ENCODE measurements at places on chromosomes 11 and 22.

GRCh38 chr11:114366331-114367243, 33.7 kb downstream of the C11orf71 start:
- DNase-seq: no peak

- DNase-seq: no peak
Observed at GRCh38 chr22:43301866-43302265, 41.3 kb downstream of the SCUBE1 start.

DNA sequence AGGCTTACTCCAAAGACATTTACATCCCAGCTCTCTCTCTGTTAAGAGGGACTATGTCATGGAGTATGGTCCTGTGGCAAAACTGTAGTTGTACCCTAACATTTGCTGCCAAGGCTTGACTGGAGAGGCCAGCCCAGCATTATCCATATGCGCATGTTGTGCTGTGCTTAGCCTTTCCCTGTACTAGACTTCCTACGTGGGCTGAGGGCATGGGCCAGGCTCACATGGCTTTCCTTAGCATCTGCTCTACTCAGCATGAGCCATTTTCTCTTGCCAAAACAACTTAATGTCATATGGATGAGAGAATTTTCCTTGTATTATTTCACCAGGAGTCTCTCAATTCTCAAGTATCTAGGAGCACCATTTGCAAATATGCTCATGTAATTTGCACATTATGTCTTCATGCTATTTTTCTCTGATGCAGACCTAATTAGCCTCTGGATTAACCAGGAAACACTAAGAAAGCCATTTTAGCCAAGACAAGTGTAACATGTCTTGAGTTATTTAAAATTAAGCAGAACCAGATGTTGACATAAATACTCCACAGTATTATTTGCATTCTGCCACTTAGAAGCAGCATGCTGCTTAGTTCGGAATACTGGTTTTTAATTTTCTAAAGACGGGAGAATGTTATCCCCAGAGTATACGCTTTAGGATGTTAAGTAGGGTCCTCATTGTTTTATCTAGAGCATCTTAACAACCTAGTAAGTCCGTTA, 71.7 kb upstream of the FAR1 start:
- no peak for DNase-seq

GRCh38 chr11:110513259-110513801, 83.6 kb downstream of the FDX1 start:
- no peak for DNase-seq

DNA sequence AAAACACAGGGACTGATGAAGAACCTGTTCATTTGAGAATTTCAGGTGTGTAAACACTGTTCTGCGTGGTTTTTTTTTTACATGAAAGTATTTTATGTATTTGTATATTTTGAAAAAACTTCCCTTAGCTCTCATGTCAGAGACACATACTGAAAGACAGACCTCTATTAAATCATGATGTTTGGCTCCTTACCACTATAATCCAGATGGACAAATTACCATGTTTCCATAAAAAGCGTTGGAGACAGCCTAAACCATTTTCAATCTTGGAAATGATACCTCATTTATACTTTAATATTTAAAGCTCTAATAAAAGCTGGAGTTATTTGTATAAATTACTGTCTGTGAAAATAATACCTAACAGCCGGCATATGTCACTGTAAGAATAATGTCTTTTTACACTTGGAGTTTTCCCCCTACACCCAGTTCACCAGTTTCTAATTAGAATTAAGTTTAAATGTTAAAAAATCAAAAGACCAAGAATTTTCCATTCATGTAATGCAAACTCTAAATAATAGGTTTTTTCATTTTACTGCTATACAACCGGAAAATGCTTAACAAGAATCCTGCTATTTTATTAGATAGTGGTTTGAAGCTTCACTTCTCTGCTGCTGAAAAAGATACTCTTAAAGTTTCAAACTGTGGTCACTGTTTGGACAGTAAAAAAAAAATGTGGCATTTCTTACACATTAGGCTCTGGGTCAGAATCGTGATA, 30.8 kb downstream of the APLP2 start:
- no peak for DNase-seq

DNA sequence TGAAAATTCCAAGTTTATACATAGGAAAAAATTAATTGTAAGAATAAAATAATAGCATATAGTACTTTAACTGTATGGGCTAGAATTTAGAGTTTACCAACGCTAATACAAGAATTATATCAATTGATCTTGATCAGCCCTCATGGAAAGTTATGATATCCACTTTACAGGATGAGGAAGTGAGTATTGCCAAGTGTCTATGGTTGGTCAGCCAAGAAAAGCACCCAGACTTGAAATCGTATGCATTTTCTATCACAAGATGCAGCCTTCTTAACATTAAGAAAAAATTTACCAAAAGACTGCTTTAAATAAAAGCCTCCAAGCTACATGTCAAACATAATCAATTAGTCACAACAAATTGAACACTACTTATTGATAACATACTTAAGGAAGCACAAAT, 53.0 kb downstream of the DDI1 start:
- DNase-seq: no peak

DNA sequence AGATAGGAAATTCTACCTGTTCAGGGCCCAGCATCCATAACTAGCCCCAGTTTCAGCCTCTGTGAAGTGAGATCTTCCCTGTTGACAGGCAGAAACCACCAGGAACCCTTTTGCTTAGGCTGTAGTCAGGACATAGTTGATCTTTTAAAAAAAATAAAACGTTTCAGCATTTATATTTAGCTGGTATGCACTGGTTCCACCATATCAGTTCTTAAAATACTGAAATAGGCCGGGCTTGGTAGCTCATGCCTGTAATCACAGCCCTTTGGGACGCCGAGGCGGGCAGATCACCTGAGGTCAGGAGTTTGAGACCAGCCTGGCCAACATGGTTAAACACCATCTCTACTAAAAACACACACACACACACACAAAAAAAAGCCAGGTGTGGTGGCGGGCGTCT, 35.3 kb downstream of the GALNT18 start:
- no peak for DNase-seq

DNA sequence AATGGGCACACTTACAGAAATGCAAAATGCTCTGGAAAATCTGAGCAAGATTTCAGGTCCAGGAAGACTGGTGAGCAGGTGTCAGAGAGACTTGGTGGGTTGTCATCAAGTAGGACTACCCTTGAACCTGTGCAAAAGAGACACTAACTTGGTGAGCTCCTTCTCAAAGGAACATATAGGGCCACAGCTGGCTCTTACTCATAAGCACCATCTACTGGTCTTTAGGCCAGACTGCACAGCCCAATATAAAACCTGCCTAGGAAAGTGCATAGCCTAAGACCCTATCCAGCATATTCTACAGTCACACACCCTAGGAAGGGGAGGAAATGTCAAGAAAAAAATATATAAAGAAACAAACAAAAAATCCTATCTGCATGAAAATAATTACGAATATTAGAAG, 18.2 kb upstream of the OR10W1 start:
- peak; percentile 57 for DNase-seq

DNA sequence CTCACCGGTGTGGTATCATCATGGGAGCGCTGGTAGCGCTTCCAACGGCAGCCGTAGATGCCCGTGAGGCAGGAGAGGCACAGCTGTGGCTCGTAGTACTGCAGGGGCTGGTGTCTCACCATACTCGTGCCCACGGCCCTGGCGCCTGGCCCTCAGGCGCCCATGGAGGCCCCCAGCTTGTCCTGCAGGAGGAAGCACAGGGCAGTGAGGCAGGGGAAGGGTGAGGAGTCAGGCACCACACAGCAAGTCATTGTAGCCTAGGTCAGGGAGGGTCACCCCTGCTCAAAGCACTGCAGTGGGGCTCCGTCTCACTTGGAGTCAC, 44.6 kb upstream of the KLHL35 start:
- DNase-seq: no peak

DNA sequence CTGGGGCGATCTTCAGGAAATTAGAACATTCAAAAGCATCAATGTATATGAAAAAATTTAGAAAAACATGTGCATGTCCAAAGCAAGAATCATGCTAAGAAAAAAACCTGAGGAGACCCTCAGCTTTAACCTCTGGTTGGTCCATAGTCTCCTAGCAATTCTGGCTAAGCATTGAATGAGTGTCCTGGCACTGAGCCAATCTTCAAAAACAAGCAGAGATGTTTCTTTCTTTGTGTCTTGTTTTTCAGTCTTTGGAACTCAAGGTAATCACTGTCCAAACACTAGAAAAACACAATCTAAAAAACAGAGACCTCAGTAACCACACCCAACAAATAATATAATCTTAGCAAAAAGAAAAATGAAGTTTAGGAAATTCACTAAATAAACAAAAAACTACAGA, 205.4 kb upstream of the CARD18 start:
- DNase-seq: no peak

DNA sequence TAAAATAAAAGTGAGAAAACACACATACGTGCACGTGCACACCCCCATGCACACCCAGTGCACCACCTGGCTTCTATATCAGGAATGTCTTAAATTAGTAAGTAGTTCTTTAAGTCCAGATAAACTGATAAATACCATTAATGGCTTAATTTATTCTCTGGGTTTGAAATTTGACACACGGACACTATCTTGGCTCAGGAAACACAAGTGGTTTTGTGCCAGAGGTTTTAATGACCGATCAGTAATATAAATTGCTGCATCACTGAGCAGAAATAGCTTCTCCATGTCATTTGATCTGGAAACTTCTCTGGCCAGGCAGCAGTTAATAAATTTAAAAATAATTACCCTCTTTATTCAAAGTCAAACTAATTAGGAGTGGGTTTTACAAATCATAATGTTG, 101.5 kb upstream of the NNMT start:
- no peak for DNase-seq

DNA sequence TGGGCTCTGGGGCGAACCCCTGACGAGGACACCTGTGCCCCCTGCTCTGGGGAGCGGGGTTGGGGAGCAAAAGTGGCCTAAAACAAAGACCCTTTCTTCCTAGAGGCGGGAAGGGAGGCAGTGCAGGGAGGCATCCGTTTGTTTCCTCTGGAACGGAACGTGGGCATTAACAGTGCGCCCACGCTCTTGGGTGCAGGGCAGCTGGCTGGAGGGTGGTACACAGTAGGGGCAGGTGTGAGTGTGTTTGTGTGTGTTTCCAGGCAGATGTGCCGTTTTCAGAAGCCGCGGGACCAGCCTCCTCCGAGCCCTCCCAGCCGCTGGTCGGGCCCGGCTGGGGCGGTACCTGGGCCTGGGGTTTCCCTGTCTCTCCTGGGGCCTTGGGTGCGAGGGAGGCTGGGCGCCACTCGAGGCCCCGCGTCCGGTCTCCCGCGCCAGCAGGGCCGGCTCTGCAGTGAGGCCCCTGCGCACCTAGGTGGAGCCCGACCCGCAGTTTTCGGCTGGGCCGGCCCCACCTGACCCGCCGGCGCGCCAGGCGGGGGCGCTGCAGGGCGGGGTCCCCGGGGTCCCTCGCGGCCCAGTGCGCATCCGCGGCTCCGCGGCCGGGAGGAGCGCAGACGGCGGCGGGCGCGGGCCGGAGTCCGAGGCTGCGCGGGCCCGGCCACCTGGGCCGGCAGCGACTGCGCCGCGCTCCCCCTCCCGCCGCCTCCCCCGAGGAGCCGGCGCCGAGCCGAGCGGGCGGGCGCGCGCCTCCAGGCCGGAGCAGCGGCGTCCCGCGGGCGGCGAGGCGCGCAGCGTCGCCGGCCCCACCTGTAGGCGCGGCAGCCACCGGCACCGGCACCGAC, 1252.7 kb downstream of the BRD1 start:
- DNase-seq: no peak

GRCh38 chr11:42802201-42802899, 509.4 kb upstream of the API5 start:
- DNase-seq: no peak

DNA sequence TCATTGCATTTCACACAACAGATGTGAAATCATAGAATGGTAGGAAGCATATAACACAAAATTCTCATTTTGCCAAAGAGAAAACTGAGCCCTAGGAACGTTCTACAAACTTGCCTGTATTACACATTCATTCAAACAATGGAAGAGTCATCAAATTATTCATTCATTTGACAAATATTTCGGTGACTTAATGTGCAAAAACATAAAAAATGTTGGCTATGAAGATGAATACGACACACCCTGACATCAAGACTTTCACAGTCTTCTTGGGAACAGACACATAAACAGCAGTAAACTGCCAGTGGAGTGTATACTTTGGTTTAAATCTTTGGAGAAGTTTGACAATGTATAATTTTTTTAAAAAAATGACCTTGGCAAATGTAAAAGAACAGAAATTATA, 20.4 kb upstream of the C11orf87 start:
- DNase-seq: no peak

DNA sequence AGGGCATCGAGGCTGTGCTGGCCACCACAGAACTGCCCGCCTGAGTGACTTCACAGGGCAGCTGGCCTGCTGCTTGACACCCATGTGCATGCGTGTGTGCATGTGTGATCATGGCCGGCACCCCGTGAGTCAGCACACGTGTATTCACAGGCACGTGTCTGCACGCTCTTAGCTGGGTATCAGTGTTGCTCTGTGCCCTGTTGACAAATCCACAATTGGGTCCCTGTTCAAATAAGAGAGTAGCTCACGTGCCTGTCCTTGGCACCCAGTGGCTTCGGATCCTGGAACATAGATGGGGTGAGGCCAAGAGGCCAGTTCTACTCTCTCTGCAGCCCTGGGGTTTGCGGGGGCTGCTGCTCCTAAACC, 14.0 kb downstream of the B3GAT1 start:
- no peak for DNase-seq

GRCh38 chr11:13110929-13111812, 102.1 kb downstream of the RASSF10 start:
- no peak for DNase-seq

DNA sequence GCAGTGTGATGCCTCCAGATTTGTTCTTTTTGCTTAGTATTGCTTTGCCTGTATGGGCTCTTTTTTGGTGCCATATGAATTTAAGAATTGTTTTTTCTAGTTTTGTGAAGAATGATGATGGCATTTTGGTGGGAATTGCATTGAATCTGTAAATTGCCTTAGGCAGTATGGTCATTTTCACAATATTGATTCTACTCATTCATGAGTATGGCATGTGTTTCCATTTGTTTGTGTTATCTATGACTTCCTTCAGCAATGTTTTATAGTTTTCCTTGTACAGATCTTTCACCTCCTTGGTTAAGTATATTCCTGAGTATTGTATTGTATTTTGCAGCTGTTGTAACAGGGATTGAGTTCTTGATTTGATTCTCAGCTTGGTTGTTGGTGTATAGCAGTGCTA, 18.3 kb upstream of the ZBED5 start:
- no peak for DNase-seq

- DNase-seq: no peak
Observed at GRCh38 chr11:17986007-17986710, 26.7 kb downstream of the SERGEF start.

GRCh38 chr22:19446603-19447329, 745 bp downstream of the C22orf39 start:
- DNase-seq: no peak

- peak; percentile 61 for DNase-seq
Observed at GRCh38 chr11:85740481-85741400, 54.7 kb upstream of the CCDC89 start.
